ENCODE measurements at places on chromosomes 6 and 20.
A peak's percentile ranks its signal among the peaks of the same experiment; 100 is the strongest.

DNA sequence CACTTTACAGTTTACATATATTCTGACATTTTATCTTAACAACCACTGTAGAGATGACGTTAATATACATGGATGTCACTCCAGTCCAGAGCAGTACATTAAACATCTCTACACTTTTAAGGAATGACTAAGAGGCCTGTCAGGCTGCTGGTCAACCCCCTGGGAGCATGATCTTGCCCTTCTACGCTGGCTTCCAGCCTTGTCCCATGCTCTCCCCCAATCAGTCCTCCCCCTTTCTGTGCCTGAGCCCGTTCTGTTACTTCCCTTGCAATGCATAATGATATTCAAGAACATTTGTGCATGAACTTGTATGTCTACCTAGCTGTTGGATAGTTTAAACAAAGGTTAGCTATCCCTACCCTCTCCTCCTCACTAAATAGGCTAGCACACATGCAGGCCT, 40.5 kb upstream of the PLCB4 start:
- no peak for DNase-seq

DNA sequence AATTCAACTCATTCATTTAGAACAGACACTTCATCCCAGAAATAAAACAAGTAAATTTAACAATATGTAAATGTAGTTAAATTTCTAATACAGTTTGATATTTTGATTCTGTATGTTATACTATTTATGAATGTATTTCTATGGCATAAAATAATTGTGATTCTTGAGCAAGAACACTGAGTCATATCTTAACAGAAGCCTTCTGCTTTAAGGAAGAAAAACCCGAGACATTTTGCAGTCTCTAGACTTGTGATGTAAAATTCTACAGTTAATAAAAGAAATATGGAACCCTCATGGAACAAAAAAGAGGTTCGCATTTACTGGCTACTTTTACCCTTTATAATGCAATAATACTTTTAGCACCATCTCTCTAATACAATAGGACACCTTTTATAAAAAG, 47.9 kb upstream of the SCML4 start:
- no peak for DNase-seq

GRCh38 chr6:141123049-141123448, 1009.7 kb upstream of the GJE1 start:
- no peak for DNase-seq

GRCh38 chr20:63560856-63561609, 7.1 kb downstream of the FNDC11 start:
- DNase-seq = no peak

GRCh38 chr6:62037445-62037844, 248.6 kb downstream of the KHDRBS2 start:
- no peak for DNase-seq

DNA sequence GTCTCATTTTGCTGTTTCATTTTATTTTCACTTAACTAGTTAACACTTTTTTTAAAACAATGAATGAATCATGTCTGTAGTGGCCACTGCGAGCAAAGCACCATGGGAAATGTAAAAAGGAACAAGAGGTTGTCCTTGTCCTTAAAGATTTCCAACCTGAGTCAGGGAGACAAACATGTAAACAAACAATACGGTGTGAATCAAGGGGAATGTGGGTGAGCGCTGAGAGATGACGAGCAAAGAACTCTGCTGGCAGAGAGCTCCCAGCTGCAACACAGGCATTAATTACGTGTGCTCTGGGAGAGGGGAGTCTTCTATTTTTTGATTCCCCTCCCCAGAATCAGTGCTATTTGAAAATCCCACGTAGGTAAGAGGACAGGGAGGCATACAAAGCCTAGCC, 84.3 kb downstream of the ATXN1 start:
- DNase-seq = no peak

DNA sequence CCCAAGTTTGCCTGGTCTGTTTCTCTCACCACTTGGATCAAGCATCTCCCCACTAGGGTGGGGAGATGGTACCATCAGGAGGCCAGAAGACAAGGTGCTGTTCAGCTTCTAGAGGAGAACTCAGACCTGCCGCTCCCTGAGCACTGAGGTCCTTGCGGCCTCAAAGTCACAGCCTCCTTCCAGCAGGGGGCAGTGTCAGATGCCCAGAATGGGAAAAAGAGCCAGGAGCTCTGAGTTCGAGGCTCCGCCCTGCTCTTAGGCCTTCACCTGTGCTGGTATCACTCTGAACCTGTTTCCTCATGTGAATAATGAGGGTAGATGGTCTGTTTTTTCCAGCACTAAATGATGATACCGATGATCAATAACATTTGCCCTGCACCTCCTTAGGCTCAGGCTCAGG, 68.7 kb downstream of the TOX2 start:
- no peak for DNase-seq

DNA sequence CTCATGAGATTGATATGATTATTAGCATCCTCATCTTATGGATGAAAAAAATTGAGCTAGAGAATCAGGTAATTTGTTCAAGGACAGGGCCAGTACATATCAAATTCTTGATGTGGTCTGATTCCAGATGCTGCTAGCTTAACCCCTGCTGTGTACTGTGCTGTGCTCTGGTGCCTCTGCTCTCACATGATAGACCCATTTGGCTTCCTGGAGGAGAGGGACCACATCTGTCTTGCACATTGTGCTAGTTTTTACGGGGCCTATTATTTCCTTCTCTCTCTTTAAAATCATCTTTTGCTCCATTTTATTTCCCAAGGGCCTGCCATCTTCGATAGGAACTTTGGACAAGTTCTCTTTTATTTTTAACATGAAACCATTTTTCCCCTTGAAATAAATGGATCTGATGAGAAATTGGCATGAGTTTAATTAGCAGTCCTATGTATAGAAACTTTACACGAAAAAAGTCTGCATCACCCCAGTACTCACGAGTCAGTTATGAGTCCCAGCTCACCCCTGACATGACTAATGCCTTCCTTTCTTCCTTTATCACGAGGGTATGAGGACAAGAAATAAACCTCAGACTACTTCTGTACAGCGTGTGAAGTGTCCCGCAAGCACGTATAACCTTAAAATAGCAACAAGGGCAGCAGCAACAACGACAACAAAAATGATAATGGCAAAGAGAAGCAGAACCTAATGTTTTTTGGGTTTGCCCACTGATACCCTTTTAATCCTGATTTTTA, 26.5 kb downstream of the CD109 start:
- no peak for DNase-seq

GRCh38 chr6:160036790-160037206, 67.9 kb downstream of the IGF2R start:
- DNase-seq = no peak

GRCh38 chr6:53896196-53896595, 101.4 kb downstream of the LRRC1 start:
- DNase-seq = no peak

- DNase-seq = no peak
Measured at GRCh38 chr6:51511081-51511480, 576.3 kb downstream of the PKHD1 start.

GRCh38 chr20:36631646-36632045, 14.3 kb downstream of the SLA2 start:
- no peak for DNase-seq

- DNase-seq = no peak
Measured at GRCh38 chr6:24759718-24760117, 15.0 kb upstream of the GMNN start.

DNA sequence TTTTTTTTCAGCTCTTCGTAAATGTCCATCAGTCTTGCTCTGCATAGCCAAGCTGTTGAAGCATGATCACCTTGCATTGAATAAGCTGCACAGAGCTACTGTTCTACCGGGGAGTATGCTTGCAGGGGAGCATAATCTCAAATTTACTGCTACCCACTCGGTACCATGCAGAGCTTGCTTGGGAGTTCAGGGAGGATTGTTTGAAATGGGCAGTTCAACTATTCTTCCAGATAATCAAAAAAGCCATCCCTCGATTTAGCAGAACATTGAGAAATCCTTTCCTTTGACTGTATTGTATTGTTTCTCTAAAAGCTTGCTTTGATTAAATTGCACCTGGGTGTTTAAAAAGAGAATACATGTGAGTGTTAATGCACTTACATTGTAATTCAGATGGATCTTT, 332.6 kb downstream of the UTRN start:
- DNase-seq = no peak

DNA sequence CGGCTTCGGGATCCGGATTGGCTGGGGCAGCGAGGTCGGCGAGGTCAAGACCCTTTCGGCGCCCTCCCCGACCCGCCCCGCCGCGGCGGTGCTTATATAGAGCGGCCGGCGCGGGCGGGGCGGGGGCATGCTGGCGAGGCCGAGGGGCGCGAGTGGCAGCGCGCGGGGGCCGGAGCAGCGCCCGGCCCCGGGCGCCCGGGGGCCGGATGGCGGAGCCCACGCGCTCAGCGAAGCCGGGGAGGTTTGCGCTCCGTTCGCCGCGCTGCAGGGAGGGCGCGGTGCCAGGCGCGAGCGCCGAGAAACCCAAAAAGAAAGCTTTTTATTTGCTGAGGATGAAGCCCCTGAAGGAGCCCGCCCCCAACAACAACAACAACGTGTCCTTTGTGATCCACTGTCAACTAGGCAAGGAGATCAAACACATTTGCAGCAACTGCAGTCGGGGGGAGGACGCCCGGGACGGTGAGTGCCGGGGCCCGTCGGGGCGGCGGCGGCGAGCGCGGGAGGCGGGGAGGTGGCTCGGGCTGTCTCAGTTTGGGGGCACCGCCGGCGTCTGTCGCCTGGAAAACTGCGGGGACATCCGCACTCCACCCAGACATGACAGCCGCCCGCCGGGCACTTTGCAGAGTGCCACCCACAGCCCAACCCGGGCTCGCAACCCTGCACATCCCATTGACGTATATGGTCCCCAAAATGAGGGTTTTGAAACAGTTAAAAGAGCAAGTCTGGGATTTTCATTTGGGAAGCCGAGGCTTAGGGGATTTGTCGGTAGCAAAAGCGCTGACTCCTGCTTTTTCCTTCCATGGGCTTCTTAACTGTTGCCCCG, 297.3 kb downstream of the PHACTR1 start:
- peak; percentile 23 for DNase-seq

DNA sequence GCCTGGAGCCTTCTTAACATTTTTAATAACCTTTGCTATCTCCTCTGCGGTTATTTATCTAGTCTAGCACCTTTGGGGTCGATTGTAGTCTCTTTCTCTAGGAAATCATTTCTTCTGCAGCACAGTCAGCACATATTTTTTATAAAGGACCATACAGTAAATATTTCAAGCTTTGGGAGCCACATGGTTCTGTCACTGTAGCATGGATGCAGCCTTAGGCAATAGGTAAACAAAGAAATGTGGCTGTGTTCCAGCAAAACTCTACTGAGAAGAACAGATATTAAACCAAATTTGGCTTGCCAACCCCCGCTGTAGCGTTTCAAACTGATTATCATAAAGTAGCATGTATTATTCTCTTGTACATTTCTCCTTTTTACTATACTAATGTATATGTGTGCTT, 95.7 kb downstream of the SLC23A2 start:
- DNase-seq = no peak

- DNase-seq = no peak
Measured at GRCh38 chr6:121920616-121921015, 478.8 kb upstream of the HSF2 start.

DNA sequence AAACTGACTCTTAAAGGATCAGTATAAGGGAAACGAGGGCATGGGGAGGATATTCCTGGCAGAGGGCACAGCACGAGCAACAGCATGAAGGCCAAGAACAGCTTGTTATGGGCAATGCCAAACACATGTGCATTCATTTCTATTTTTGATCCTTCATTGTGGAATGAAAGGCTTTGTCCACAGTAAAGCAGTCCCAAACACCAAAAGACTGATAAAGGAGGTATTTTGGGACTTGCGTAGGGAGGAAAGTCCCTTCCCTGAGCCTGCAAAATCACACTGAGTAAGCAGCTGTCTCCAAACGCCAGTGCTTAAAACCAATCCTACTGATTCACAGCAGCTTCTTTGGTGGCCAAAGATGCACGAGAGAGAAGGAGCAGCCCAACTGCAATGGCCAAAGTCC, 138.2 kb downstream of the UNC5CL start:
- no peak for DNase-seq

DNA sequence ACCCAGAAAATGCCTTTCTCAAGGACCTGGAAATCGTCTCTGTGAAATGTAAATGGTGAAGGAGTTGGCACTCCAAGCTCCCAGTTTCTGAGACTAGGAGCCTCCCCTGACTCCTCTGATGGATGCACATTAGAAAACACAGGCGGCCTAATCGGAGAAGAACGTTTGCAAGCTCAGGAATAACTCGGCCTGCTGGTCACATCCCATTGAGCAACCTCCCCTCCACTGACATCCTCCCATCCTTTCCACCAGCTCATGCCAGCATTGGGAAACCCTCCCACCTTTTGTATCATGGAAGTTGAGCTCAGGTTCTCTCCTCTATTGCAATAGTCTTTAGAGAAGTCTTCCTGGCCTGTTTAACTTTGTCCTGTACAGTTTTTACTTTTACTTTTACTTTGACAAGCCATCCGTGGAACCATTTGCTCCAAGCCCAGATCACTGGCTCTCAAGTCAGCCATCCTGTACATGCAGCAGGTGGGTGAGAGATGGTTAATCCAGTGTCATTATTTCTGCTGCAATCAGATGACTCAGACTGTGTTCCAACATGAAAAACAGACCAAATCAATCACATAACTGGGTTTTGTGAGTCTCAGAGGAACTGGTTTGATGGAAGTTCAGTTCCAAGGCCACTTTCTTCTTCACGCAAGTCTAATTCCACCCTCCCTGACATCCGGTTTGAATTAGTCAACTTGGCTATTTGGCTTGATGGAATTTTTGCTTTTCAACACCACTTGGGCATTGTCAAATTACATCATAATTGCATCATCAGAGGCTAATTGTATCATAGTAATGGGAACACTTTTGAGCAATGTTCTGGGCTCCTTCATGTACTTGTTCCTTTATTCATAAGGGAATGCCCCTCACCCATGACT, 619.4 kb upstream of the CDH4 start:
- DNase-seq = no peak

DNA sequence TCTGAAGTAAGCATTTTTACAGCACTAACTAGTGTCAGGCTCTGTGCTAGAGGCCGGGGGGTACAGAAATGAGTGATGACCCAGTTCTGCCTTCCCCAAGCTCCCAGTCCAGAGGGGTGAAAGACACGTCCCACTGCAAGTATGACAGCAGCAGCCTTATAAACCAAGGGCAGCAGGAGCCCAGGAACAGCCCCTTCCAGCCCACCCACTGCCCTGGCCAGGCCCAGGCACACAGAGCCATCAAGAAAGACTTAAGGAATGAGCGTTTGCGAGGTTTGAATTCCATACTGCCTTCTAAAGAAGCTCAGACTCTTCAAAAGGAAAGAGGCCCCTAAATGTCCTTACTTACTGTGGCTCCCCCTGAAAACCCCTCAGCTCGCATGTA, 10.0 kb downstream of the TRERF1 start:
- DNase-seq = no peak

- DNase-seq = no peak
Measured at GRCh38 chr20:19598117-19598850, 159.8 kb upstream of the RIN2 start.

All from hippocampal formation (tissue), 2 donors.